Thoracic aorta (tissue), 2 donors: ENCODE measurements at places on chromosomes 3 and 15. TPM values are rescaled to one million over a fixed set of nuclear protein-coding genes. Genes with fewer than 3 reads are reported as not detected.

GRCh38 chr3:171755015-171755589 lies 55.2 kb downstream of the PLD1 start:
- DNase-seq = no peak

GABRG3 gene
- not detected for total RNA-seq

NANOGP8 gene
- total RNA-seq = 0.81 TPM

CHDH gene
- 8.4 TPM for total RNA-seq
